ENCODE measurements at places on chromosomes 7 and 10.
A peak's percentile ranks its signal among the peaks of the same experiment; 100 is the strongest.

DNA sequence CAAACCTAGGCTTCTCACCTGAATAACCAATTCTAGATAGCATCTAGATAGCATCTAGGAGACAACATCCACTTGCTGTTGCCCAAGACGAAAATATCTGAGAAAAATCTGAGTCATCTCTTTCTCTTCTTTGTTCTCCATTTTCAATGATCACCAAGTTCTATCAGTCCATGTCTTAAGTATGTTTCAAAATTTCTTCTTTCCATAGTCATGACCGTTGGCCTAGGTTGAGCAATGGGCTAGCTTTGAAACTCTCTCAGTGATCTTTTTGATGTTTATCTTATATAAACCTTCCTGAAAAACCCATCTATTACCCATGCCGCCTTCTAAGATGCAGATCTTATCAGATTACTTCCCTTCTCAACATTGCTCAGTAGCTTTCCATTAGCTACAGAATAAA lies 23.4 kb upstream of the CASD1 start:
- DNase-seq, result no peak

DNA sequence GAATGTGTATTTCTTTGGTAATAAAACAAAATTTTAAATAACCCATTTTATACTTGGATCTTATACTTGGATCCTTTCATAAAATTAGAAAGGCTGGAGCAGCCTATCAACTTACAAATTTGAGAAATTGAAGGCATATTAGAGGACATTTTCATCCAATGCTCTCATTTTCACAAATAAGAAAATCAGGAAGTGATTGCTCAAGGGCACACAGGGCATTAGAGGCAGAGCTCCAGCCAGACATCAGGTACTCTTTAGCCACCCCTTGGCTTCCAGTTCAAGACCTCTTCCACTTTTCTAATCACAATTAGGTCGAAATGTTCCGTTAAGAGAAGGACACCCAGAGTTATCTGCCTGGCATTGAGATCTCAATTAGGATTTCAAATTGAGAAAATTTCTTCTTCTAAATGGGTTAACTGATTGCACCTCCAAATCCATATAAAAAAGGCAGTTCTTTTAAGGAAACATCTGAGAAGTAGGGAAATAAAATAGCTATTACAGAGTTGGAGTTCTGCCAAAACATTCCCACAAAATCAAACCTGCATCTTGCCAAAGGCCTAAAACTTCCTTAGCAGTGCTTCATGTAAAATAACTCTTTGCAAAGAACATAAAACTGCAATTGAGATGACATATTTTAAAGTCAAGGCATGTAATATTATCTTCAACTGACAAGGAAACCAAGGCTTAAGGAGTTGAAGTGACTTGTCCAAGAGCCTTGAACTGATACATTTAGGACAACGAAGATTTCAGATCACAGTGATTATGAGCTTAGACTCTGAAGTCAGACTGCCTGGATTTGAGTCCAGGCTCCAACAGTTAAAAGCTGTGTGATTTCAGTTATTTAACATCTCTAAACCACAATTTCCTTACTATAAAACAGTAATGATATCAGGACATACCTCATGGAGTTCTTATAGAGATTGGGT lies 2.4 kb downstream of the ACTA2 start:
- peak; percentile 24 for DNase-seq

- no peak for DNase-seq
Measured at GRCh38 chr10:24889639-24890038, 62.8 kb downstream of the PRTFDC1 start.

GRCh38 chr10:60463746-60464145 lies 74.1 kb upstream of the ANK3 start:
- DNase-seq, result no peak

- no peak for DNase-seq
Measured at GRCh38 chr7:106313456-106313901, 28.7 kb upstream of the NAMPT start.

GRCh38 chr7:129072479-129073011 lies 17.6 kb upstream of the TNPO3 start:
- no peak for DNase-seq

- peak; percentile 42 for DNase-seq
Measured at GRCh38 chr10:126569513-126570244, 100.8 kb downstream of the C10orf90 start.

DNA sequence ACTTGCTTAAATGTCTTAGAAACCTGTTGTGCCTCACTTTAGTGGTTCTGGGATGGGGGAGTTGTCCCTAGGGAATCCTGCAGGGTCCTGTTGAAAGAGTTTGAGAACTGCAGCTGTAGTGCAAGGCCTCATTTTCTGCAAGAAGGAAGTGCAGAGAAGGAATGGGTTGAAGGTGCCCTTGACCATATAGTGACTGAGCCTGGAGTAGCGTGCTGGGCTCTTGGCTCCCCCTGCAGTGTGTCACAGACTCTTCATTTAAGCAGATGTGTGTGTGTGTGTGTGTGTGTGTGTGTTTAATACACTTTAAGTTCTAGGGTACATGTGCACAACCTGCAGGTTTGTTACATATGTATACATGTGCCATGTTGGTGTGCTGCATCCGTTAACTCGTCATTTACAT lies 92.2 kb downstream of the GRK5 start:
- no peak for DNase-seq

DNA sequence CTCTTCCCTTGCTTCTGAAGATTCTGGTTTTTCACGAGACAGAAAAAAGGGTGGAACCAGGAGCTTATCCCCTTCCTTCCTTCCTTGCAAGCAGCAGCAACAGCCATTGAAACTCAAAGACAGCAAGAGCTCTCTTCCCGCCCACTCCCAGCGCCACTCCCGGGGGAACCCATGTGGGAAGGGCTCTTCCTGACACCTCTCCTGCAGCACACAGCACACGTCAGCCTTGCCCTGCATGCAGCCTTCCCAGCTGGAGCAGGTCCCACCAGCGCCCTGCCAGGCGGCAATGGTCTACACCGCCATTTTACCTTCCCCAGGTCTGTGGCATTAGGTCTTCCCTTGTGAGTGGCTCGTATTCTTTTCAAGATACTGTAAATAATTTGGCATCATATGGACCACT lies 161.8 kb downstream of the MGMT start:
- DNase-seq, result peak; percentile 36

- DNase-seq, result no peak
Measured at GRCh38 chr7:6197801-6198551, 74.4 kb downstream of the CYTH3 start.

- no peak for DNase-seq
Measured at GRCh38 chr10:132385389-132385667, 11.7 kb upstream of the PWWP2B start.

- DNase-seq, result no peak
Measured at GRCh38 chr10:51302316-51302715, 228.0 kb downstream of the PRKG1 start.

DNA sequence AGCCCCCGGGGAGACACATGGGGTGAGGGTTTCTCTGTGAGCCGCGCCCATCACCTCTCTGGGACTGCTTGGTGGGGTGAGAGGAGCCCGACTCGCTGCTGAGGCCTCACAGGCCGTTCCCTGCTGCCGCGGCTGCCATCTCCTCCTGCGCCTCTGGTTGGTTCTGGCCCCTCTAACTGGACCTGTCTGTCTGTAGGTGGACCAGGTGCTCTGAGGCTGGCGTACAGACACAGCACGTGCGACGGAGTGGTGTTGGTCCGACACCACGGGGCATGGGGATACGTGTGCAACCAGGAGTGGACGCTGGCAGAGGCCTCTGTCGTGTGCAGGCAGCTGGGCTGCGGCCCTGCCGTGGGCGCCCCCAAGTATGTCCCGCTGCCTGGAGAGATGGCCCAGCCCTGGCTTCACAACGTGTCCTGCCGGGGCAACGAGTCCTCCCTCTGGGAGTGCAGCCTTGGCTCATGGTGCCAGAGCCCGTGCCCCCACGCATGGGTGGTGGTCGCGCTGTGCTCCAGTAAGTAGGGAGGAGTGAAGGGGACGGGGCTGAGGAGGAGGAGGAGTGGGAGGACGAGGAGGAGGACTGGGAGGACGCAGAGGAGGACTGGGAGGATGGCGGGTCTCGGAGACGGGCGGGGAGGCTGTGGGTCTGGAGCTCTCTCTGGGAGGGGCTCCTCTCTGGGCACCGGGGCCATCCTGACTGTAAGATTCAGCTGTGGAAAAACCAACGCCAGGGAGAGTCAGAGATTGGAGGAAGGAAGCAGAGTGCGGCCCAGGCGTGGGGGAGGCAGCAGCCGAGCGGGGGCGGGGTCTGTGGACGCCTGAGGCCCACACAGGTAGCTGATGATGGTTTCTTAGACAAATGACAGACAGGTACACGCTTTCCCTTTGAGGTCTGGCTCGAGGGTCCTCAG lies 2.6 kb downstream of the SCART1 start:
- no peak for DNase-seq

DNA sequence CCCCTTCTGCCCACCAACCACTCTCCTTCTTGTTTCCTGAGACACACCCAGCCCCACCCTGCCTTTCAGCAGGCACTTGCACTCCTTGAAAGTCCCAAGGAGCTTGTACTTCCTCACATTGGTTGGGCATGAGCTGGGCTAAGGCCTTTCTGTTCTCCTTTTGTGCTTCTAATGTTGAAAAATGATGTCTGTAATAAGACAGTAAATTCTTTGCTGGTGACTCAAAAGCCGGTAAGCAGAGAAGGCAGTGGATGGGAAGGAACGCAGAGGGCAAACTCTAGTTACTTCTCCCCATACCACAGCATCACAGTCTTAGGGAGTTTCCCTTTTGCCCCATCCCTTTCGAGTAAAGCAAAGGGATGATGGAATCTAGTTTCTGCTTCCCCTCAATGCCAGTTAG lies 185.6 kb downstream of the PLXNA4 start:
- DNase-seq, result no peak

DNA sequence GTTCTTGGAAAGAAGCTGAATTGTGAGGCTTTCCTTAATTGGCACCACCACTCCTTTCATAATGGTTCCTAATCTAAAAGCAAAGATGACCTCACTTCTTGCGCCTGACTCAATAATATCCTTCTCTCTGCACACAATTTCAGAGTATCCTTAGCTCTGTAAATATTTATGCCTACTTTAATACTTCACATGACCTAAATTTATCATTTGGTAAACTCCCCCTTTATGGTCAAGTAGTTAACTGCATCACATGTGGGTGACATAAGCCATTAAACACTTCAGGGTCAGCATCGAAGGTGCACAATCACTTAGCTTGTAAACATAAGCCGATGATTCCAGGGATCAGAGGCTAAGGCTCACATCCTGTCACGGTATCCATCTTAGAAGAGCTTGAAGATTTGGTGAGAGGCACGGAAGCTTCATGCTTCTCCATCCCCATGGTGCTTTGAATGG lies 7.3 kb upstream of the RHOBTB1 start:
- DNase-seq, result no peak

GRCh38 chr10:32390193-32390592 lies 43.2 kb upstream of the EPC1 start:
- no peak for DNase-seq

- DNase-seq, result no peak
Measured at GRCh38 chr10:3995302-3996210, 210.5 kb upstream of the KLF6 start.

GRCh38 chr7:114363292-114363691 lies 51.3 kb upstream of the FOXP2 start:
- DNase-seq, result no peak

DNA sequence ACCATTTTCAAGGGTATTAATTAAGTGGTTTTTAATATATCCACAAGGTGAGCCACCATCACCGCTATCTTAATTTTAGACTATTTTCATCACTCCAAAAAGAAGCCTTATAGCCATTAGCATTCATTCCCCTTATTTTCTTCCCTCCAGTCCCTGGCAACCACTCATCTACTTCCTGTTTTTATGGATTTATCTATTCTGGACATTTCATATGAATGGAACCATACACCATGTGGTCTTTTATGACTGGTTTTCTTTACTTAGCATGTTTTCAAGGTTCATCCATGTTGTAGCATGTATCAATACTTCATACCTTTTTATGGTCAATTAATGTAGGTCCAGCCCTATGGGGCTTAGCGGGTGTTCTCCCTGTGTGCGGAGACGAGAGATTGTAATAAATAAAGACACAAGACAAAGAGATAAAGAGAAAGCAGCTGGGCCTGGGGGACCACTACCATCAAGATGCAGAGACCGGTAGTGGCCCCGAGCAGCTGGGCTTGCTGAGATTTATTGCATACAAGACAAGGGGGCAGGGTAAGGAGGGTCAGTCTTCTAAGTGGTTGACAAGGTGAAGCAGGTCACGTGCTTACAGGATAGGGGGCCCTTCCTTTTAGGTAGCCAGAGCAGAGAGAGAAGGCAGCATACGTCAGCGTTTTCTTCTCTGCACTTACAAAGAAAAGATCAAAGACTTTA lies 14.6 kb downstream of the WBP1L start:
- DNase-seq, result no peak

GRCh38 chr7:101319401-101319800 lies 2.2 kb downstream of the IFT22 start:
- no peak for DNase-seq

DNA sequence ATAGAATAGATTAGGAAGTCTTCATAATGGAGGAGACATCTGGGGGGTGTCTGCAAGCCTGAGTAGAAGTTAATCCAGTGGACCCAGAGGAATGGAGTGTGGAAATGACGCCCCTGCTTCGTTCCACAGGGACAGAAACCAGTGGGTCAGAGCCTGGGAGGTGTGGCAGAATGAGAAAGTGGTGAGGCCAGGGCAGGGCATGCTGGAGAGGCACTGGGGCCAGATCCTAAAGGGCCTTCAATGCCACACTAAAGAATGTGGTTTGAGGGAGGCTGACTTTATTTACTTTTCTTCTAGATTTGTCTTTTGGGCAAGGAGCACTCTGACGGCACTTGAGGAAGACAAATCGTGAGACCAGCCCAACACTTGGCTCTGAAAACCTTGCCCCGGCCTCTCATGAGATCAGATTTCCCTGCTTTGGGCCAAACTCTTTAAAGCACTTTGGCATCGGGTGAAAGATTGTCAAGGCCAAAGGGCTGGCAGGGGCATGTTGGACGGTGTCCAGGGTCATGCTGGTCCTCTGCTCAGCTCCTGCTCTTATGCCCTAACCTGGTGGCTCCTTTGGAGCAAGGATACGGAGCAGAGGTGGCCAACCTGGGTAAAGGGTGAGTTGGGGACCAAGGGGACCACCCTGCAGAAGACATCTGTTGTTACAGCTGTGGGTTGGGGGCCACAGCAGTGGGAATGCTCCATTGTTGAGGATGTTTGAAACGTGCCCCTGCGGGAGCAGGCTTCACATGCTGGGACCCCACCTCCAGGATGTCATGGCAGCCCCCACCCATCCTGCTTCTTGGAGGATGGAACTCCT lies 157.0 kb upstream of the ZMIZ1 start:
- DNase-seq, result no peak

Measured in A673 (cell line).